RCC 7860 (cell line): ENCODE measurements at places on chromosomes 3 and 15.

GRCh38 chr3:39133822-39134221 lies 19.6 kb downstream of the CSRNP1 start:
- DNase-seq: no peak

GRCh38 chr3:125078951-125079674 lies 23.3 kb upstream of the HEG1 start:
- DNase-seq: no peak

DNA sequence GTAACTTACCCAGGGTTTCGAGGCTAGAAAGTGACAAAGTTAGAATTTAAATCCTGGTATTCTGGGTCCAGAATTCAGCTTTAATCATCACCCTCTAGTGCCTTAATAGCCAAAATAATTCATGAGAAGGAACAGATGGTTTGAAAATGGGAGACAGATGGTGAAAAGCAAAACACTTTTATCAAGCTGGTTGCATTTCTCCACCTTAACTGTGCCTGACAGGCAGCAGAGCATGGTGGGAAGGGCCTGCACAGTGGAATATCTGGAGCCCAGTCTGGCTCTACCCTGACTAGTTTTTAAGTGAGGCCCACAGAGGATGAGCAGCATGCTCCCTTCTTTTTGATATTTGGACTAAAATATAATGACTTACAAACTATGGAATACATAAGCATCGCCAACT lies 35.6 kb upstream of the RASGRP1 start:
- DNase-seq: no peak

DNA sequence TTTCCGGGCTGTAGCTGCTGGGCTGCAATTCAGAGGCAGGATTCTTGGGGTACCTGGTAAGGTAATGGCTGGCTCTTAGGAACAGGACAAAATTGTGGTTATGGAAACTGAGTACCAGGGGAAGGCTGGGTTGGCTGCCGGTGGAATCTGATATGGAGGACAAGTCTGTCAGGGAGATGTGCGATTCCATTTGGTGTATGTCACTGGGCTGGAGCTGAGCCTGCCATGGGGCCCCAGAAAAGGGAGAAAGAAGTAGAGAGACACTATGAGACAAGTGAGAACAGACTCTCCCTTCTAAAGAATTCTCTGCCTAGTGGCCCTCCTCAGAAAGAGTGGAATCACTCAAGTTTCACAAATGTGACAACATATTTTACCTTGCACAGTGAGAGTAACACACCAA lies 368.2 kb upstream of the ROPN1 start:
- no peak for DNase-seq

- DNase-seq: no peak
These were observed 203.1 kb downstream of the MINAR1 start for GRCh38 chr15:79635149-79635771.

- DNase-seq: peak; percentile 99
These were observed 3.3 kb upstream of the CP start for GRCh38 chr3:149224736-149225594.

GRCh38 chr15:44064706-44065105 lies 130.4 kb downstream of the FRMD5 start:
- DNase-seq: no peak

DNA sequence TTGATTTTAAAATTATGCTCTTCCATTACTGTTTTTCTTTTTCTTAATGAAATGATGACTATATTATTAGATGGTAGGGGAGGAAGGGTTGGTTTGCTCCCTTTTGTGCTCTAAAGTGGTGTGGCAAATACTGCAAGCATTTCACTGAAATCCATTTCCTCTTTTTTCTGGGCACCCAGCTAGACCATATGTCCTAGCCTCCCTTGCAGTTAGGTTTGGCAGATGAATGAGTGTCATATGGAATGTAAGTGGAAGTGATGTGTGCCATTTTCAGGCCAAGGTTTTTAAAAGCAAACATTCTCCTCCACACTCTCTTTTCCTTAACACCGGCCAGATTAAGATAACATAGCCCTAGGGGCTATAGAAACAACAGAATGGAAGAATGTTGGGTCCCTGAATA lies 363.0 kb downstream of the FGF12 start:
- no peak for DNase-seq

GRCh38 chr3:172465281-172465680 lies 17.0 kb upstream of the GHSR start:
- DNase-seq: no peak

- DNase-seq: peak; percentile 85
These were observed at the start of gene LSG1 for GRCh38 chr3:194671900-194672808. LSG1 (minus strand) TSS chr3:194672191; CDS start chr3:194672162, 29 bp downstream.

DNA sequence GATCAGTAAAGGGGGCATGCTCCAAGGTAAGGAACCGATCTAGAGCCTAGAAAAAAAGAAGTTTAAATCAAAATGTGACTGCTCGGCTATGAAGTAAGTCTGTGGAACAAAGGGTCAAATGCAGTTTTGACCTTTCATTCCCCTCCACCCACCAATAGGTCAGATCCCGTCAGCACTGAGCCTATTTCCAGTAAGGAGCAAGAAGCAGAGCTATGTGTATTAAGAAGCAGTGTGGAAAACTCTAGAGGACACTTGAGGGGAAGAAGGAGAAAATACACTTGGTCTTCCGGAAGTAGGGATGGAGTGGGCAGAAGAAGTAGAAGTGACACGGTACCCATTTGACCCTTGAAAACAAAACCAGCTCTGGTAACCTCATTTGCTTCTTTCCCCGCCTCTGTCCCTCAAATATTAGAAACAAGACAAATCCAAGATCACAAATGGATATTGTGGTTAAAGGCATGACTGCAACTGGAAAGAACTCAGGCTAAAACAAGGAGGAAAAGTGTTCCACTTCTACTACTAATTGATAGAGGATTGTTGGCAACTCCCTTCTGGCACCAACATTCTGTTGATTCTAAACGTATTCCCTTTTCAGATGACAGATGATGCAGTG lies 888.3 kb upstream of the NR2F2 start:
- no peak for DNase-seq

DNA sequence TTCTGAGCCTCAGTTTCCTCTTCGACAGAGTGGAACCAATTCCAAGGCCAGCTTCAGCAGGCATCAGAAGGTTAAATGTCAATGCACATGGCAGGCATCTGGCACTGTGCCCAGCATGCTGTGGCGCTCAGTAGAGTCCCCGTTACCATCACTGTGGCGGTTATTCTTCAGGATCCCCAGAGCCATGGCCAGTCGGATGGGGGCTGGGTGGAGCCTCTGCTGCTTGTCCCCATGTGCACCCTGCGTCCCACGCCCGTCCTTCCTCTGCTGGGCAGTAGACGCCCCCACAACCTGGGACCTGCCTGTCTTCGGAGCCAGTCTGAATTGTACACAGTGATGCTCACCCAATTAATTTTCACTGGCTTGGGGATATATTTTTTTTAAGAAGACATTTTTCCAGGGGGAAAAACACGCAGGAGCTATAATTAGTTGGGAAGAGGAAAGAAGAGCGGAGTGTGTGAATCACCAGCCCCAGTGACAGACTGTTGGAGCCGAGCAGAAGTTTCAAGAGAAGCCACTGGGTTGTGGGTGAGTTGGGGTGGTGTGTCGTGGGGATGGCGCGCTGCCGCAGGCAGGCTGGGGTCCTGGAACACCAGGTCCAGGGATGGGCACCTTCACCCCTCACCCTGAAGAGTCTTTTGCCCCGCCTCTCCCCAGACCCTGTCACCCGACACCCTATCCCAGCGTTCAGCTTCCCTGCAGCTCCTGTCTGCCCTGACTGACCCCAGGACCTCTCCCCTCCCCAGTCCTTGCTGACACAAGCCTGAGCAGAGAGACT lies 26.8 kb upstream of the RPL29 start:
- DNase-seq: no peak

DNA sequence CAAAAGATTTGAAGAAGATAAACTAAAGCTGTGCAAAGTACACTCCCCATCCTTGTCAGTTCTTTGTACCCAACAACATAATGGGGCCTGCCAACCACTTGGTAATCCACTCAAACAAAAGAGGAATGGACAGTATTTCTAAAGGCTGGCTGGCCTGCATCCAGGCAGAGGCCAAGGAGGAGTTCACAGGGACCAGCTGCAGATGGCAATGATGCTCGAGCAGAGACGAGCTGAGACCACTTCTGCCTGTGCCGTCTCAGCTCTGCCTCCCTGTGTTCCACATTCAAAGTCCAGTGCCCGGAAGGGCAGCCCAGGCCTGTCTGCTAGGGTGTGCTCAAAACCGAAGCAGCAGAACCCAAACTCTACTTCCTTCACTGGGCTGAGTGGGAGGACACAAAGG lies 14.3 kb downstream of the CXCR6 start:
- no peak for DNase-seq
